ENCODE measurements at places on chromosomes 5 and 9. TPM values are rescaled to one million over a fixed set of nuclear protein-coding genes. Genes with fewer than 3 reads are reported as not detected.

Gene FAM221B
- total RNA-seq = not detected

Gene PDLIM7
- 59.1 TPM for total RNA-seq

Gene EIF4E1B
- total RNA-seq = not detected

Gene PCDHB6
- 0.75 TPM for total RNA-seq

Gene MEIKIN
- total RNA-seq = not detected

Gene EPB41L4B
- total RNA-seq = 10.1 TPM

Gene ARL10
- total RNA-seq = 7.9 TPM

Gene PPP2R2B
- total RNA-seq = 1.2 TPM

Gene BRINP1
- 1.5 TPM for total RNA-seq

Gene NR4A3
- total RNA-seq = 3.8 TPM

Gene ITK
- total RNA-seq = 8.1 TPM

Gene WDR36
- total RNA-seq = 25.0 TPM

Gene NREP
- 19.3 TPM for total RNA-seq

Gene KIF24
- total RNA-seq = 0.46 TPM

Gene PGM5
- 25.0 TPM for total RNA-seq

Measured in upper lobe of right lung (tissue), 1 donor.